Activated CD4-positive, alpha-beta T cell treated with anti-CD3 and anti-CD28 coated beads for 4 hours (primary cell): ENCODE measurements at places on chromosomes 6 and 20.
A peak's percentile ranks its signal among the peaks of the same experiment; 100 is the strongest.

- DNase-seq = no peak
Measured at GRCh38 chr6:6270948-6271535, 49.4 kb downstream of the F13A1 start.

GRCh38 chr6:157304899-157305663, 18.2 kb downstream of the TMEM242 start:
- DNase-seq = no peak

DNA sequence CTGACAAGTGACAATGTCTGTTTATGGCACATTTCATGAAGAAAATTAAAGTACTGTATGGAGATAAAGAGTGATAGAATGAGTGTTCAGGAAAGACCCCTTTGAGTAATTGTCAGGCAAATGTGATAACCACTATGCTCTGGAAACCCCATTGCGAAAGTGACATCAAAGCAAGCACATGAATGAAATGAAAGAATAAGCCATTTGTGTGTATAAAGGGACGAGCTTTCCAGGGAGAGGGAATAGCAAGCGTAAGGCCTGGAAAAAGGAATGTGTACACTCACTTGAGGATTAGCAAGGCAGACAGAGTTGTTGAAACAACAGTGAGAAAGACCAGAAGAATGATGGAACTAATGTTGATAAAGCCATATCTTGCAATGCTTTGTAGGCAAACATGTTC, 490.0 kb downstream of the GRIK2 start:
- DNase-seq = no peak

- no peak for DNase-seq
Measured at GRCh38 chr6:43989581-43990146, 137.6 kb downstream of the MRPL14 start.

GRCh38 chr6:41644297-41644879, 6.1 kb downstream of the MDFI start:
- DNase-seq = no peak

GRCh38 chr20:58557733-58558342, 42.6 kb upstream of the APCDD1L start:
- DNase-seq = no peak

DNA sequence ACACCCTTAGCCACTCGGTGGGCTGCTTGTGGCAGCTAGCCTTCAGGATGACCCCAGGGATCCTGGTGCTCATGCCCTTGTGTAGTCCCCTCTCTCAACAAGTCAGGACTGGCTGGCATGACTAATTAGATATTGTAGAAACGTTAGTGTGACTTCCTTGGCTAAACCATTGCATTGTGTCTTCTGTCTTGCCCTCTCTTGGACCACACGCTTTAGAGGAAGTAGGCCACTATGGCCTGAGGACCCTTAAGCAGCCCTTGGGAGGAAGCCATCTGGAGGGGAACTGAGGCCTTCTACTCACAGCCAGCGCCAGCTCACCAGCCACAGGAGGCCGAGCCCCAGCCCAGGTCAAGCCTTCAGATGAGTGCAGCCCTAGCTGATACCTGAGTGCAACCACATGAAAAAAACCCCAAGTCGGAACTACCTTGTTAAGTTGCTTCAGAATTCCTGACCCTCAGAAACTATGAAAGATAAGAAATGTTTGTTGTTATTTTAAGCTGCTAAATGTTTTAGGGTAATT, 10.1 kb downstream of the ANGPT4 start:
- no peak for DNase-seq

DNA sequence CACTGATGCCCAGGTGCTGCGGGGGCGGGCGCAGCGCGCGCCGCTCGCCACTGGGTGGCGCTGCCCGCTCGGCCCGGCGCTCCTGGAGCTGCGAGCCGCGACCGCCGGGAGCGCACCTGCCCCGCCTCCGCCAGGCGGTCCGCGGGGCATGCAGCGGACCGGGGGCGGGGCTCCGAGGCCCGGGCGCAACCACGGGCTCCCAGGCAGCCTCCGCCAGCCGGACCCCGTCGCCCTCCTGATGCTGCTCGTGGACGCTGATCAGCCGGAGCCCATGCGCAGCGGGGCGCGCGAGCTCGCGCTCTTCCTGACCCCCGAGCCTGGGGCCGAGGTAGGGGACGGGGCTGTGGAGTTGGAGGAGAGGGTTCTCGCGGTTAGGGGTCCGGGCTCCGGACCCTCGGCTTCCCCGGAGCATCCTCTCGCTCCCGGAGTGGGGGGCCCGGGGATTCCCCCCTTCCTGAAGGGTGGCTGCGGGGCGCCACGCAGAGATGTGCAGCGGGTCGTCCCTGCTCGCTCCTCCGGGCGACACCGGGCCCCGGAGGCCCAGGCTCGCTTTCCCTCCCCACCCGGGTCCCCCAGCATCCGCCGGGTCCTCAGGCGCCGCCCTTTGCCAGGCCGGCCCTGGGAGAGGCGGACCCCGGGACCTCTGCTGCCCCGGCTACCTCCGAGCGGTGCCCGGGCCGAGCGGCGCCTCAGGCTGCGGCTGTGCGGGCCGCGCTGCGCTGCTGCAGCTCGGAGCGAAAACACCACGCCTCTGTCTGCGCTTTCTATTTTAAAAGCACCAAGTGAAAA, at the start of gene BCAS4:
Gene BCAS4 (plus strand): TSS at position 216 of the 789 bp plus-strand sequence. CDS start 23 bp downstream, at position 239.
- peak; percentile 81 for DNase-seq

DNA sequence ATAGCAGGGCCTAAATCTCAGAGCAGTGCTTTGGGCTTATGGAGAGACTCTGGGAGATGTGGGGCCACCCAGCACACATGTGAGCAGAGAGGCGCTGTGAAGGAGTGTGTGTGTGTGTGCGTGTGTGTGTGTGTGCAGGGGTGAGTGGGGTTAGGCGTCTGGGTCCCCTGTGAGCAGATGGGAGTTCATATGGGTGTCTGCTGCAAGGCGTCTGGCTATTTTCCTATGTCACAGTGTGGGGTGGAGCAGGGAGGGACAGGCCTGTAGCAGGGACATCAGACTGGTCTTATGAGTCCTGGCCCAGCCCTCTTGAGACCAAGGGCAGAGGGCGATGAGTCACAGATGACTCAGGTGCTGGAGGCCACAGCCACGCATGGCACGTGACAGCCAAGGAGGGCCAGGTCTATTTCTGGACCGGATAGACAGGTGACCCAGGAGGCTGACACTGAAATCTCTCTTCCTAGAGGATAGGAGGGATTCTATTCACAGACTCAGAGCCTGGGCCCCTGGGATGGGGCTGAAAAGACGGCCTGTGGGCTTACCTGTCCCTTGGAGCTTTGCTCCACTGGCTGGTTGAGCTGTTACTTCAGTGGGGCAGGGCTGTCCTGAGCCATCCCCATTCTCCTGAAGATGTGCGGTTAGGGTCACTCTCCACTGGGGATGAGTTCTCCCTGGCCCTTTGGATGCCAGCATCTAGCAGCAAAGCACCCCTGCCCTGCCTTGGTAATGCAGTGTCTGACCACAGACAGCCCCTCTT, 28.9 kb downstream of the VEGFA start:
- DNase-seq = no peak

DNA sequence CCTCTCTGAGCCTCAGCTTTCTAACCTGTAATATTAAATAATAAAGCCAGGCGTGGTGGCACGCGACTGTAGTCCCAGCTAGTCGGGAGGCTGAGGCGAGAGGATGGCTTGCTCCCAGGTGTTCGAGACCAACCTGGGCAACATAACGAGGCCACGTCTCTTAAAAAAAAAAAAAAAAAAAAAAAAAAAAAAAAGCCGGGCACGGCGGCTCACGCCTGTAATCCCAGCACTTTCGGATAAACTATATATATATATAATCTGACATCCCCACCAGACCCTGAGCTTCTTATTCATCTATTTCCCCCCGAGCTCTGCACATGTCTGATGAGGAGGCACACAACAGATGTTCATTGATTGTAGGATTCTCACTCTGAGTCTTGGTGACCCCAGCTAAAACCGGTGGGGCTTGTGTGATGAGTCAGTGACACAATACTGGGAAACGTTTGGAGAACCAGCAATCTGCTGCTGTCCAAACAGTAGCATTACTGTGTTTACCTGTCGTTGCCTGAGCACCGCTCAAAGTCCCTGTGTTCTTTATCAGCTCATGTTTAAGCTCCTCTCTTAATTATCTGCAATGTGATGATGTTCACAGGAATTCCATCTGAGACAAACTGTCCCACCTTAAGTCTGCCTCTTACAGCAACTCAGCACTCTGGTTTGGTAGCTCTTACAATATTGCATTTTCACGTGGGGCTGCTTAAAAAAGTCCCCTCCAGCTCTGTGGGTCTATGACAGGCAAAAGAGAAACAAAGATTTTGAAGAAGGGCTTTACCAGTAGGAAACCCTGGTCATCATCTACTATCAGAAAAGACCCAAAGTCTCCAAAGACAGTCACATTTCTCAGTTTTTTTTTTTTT, 1.0 kb upstream of the SPATA2 start:
- no peak for DNase-seq

DNA sequence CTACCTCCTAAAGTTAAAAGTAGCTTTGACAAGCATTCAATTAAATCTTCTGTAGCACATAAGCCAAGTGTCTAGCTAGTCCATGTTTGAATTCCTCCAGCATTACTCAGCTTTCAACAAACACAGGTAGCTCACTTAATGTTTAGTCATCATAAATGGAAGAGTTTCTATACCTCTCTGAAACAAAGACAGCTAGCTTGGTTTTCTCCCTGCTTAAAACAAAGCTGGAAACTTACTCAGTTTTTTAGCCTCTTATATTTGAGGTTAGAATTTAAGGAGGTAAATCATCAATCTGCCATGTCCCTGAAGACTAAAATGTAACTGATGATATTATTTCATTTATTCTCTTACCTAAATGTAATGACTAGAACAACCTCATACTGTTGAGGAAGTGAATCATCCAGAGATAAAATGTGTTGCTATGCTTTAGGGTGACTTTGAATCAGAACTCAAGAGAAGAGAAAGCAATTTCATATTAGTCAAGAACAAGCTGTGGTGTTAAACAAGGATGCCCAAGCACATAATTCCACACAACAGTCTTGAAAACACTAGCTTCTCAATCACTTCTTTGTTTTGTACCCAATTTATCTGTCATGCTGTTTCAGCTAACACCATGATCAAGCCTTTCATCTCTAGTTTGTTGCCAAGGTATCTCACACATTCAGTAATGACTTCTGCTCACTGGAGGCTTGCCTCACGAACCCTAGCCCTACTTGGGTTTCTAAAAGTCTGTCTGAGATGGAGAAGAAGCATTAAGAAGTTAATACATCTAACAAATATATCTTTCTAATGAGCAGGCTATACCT, 251.9 kb downstream of the EPM2A start:
- DNase-seq = no peak

DNA sequence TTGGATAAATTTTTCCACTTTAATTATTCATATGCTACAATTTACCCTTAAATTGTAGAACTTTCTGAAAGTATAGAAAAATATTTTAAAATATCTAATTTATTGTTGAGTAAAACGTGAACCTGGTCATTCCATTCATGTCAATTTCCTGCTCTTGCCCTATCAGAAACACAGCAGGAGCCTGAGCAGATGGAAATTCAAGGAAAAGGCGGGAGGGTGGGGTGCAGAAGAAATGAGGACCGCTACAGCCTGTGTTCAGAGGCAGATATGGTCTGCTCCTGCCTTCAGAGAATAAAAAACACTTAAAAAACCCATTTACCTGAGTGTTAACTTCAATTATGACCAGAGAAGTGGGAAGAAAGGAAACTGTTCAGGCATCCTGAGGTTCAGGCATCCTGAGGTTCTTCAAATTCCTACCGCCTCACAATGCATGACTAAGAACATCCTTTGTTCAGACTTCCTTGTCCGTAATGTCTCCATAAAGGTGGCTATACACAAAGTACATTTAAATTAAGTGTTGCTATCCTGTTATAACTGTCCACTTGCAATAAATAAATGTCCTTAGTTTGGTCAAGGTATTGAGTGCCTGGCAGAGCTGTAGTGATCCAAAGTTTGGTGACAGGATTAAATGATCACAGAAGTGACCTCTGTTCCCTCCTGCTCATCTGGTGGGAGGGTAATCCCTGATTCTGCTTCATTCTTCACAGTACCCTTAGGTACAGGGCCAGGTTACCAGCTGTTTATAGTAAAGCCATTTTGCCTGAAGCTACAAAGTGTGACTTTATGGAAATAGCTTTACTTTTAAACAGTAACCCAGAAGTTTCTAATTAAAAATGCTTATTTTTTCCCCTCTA, 109.1 kb downstream of the MAN1A1 start:
- no peak for DNase-seq

- no peak for DNase-seq
Measured at GRCh38 chr6:130362128-130362527, 3.7 kb upstream of the TMEM200A start.

DNA sequence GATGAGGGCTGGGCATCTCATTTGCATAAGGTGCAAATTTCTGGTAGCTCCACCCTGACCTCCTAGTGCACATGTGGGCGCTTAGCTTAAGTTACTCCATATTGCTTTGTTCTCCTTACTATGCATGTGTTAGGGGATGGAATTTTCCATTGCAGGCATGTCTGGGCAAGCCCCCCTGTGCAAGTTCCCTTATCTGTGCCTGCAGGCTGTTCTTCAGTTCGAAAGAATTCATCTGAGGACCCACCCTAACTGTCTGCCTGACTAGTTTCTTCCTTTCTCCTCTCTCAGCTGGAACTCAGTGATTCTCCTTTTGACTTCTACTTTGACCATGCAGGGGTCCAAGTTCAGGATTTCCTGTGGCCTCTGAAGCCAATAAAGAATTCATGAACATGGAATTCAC, 30.2 kb downstream of the CCDC170 start:
- no peak for DNase-seq

- DNase-seq = no peak
Measured at GRCh38 chr6:90326404-90327057, 29.9 kb upstream of the BACH2 start.

DNA sequence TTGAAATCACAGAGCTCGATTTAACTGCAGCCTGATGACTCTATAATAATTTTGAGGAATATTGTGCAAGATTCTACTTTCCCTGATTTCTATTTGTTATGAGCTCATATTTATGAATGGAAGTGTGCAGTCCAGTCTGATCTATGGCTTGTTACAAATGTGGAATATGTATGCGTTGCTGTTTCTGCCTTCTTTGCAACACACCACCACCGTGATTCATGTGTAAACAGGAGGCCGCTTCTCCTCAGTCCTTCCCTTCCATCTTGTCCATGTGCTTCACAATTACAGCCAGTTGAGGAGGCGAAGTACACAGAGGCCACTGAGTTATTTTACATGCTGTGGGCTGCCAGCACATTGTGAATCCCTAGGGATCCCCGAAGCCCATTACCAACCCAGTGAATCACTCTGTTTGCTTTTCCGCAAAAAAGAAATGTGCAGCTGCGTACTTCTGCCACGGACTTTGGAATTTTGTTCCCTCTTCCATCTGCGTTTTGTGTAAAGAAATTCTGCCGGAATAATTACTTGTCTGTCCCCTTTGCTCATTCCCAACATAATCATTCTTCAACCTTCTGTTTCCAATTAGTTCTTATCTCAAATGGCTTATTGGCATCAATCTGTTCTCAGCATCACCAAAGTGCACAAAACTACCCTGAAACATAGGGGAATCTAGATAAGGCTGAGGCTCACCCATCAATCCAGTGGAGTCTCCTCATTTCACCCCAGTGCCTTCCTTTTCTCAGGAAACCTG, 551.6 kb upstream of the CITED2 start:
- DNase-seq = no peak
